Fibroblast of villous mesenchyme (primary cell): ENCODE measurements at places on chromosomes 5 and 9.

DNA sequence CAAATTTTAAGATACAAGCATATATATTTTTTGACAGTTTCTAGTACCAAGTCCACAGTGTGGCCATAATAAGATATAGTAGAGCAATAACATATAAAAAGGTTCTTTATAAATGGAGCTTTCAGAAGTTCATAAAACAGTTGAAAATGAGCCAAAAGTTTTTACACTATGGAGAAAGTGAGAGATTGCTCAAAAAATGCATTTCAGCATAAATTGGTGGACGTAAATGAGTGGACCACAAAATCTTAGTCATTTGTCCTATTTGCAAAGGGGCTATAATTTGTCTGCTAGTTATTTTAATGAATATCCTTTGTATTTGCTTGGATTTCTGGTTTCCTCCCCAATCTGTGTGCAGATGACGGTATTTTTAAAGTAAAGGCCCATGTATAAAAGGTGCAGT lies 159.4 kb upstream of the DAP start:
- DNase-seq, result no peak

DNA sequence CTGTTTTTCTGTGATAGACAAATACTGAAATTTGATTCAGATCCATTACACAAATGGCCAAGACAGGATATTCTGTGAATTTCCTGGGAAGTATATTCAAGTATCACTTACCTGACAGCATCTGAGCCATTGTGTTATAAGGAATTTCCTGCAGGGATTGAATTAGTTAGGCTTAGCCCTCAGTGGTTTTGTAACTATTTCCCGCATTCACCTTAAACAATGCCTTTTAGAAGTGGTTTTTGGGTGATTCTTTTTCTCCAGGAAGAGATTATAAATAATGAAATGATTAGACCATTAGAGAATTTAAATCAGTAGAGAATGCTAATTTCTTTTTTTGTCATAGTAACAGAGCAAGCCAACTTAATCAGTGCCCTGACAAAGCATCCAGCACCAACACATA lies 30.6 kb downstream of the ITGA1 start:
- DNase-seq, result no peak

DNA sequence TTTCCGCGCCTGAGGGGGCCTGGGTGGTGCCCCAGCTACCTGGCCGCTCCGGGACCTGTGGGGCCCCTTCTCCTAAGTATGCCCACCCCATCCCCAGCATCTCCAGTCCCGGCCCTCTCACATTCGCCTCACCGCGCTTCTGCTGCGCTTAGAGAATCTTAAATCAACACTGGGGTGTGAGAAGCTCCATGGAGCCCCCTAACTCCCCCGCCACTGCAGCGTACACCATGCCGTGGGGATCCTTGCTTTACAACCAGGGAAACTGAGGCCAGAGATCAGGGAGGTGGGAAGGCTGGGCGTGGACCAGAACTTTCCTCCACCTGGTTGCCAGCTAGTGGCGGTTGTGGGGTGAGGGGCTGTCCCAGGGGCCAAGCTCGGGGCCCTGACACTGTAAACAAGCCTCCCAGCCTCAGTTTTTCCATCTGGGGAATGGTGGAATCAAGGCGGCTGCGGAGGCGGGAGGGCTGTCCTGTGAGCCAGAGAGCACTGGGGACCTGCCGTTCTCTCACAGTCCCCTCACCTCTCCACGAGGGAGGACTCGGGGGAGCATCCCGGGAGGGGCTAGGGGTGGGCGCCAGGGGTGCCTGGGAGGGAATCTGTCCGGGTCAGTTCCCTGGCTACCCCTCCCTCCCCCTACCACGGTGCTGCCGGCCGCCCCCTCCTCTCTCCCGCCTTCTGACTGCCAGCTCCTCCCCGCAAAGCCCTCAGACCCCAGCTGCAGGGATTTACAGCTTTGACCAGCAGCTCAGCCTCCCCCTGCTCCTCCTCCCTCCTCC lies 161.2 kb downstream of the C9orf50 start:
- no peak for DNase-seq

DNA sequence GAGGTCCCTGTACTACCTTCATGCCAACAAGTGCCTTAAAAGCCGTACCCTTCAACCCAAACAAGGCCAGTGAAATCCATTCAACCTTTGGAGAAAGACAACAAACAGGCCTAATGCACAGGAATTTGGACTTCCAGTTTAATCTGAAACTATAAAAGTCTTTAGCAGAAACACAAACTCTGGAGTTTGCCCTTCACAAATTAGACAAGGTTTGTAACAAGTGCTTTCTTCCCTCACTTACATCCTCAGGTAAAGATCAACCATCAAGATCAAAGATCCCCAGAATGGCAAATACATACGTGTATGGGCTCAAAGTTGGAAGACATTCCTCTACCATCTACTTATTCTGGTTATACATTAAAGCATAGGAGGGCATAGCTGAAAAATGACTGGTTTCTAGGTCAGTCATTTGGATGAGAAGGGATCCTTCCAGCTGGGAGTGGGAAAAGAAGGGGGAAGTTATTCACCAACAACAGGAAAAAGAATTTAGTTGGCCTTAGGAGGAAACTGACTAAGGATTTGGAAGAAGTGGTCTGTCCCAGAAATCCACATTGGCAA lies 2.0 kb downstream of the DAB2 start:
- no peak for DNase-seq

DNA sequence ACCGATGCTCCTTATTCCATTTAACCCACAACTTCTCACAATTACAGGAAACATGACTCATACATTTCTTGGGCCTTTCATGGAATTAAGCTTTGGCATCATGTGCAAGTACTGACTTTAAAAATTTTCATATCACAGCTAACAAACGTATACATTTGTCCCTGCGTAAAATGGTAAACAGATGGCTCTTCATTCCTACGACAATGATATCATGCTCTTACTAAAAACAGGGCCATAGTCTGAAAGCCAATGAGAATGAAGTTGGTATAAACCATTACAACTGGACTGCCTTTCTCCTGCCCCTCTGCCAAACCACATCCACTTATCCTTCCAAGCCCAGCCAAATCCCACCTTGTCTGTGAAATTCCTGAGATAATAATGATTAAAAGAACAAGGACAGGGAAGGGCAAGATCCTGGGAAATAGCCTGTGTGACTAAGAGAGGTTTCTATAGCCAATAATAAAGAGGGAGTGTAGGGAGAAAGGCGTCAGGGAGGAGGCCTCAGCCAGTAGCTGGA lies 44.9 kb upstream of the ZNF366 start:
- peak; percentile 63 for DNase-seq

GRCh38 chr9:3018691-3019230 lies 174.9 kb upstream of the PUM3 start:
- no peak for DNase-seq

DNA sequence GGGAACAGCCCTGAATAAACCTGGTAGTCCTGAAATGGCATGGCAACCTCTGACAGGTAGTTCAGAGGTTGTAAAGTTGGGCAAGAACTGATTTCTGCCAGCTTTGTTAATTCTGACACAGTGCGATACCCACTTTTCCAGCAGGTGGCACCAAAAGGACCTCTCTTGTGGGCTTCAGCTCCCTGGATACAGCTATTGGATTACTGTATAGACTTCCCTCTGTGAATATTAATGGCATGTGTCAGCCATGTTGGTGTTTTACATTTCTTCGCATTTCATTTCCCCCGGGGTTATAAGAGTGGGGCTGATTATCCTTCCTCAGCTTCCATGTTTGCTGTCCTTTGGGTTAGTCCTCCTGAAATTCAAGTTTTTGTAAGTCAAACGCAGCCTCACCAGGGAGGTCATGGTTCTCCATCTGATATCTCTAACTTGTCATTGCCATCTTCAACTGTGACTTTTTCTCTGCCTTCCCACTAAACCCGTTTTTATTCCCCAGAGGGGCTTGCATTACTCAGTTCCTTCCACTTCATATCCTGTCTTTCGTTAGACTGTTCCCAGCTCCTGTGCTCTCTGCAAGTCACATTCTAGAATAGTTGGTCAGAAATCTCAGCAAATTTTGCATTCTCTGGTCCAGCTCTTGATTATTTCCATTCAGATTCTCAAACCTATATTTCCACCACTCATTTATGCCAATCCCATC lies 135.6 kb downstream of the LIFR start:
- peak; percentile 67 for DNase-seq

GRCh38 chr5:150515446-150515845 lies 7.5 kb downstream of the NDST1 start:
- DNase-seq, result peak; percentile 81

GRCh38 chr9:3447788-3448187 lies 78.0 kb downstream of the RFX3 start:
- no peak for DNase-seq

GRCh38 chr5:89972901-89973300 lies 436.7 kb downstream of the CETN3 start:
- peak; percentile 3 for DNase-seq

GRCh38 chr5:113106821-113107220 lies 130.2 kb downstream of the DCP2 start:
- DNase-seq, result no peak

DNA sequence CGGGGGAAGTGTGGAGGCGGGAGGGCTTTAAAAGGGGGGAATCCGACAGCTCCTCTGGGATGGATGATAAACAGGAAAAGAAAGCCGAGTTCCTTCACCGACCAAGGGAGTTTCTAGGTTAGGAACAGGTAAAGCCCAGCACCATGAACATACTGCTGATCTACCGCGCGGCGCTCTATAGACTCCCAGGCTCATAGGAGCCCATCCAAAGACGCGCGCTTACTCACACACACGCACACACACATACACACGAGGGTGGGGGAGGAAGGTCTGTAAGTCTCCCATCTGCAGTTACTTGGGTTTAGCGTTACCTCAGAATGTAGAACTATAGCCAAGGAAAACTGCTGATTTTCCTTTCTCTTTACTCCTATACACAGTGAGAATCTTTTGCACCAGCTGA lies 2.6 kb upstream of the GABRB2 start:
- no peak for DNase-seq

- no peak for DNase-seq
These were observed 381 bp downstream of the MED22 start for GRCh38 chr9:133347515-133347984.

- DNase-seq, result no peak
These were observed 213.8 kb upstream of the ZNF608 start for GRCh38 chr5:124960266-124960665.

DNA sequence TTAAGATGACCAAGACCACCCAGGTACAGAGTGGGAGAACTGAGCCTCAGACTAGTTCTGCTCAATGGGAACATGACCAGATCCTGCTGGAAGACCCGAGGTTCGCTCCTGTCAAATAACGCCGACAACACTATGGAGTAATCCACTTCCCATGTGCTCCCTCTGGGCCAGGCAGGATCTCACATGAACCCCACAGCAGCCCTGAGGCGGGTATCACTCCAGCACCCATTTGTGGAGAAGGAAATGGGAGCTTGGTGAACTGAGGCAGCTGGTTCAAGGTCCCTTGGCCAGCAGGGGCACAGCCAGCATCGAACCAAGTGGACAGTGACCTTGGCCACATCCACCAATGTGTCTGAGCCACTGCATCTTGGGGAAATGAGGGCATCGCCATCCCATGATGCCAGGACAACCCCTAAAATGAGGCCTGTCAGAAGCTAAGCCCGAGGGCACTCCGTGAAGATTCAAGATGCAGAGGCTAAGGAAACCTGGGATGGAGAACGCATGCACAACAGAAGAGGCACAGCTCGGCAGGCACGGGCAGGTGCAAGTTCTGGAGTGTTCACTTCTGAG lies 8.5 kb downstream of the ANKS6 start:
- DNase-seq, result no peak

GRCh38 chr9:38390851-38391250 lies 1.7 kb upstream of the ALDH1B1 start:
- DNase-seq, result no peak

DNA sequence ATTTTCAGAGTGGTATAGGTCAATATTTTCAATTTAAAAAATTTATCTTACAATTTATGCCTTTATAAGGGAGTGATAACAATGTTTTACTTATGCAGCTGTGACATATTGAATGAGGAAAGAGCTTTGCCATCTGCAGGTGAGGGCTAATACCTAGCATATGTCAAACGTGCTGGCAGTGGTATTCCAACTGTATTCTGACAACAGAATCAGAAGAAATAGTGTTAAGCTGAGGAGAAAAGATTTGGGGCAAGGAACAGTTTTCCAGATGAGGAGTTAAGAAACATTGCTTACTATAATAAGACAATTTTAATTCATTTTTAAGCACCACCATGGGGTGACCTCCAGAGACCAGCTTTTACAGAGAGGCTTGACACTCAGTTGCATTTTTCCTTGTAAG lies 267.8 kb upstream of the ZNF608 start:
- no peak for DNase-seq

GRCh38 chr9:124020520-124021384 lies 9.2 kb downstream of the LHX2 start:
- DNase-seq, result no peak

- no peak for DNase-seq
These were observed 25.8 kb upstream of the FRRS1L start for GRCh38 chr9:109192732-109193361.

- no peak for DNase-seq
These were observed 255.8 kb upstream of the SLC24A2 start for GRCh38 chr9:20044686-20045085.

- DNase-seq, result no peak
These were observed 11.5 kb downstream of the SPRY4 start for GRCh38 chr5:142313275-142313674.
